ENCODE measurements at places on chromosomes 4 and X.

- peak; percentile 88 for DNase-seq
These were observed 254.5 kb upstream of the VEGFC start for GRCh38 chr4:177047070-177047850.

- no peak for DNase-seq
These were observed 40.7 kb upstream of the GPC3 start for GRCh38 chrX:134025986-134026545.

GRCh38 chr4:185383451-185383850 lies 12.3 kb downstream of the LRP2BP start:
- DNase-seq: no peak

GRCh38 chr4:53169695-53170617 lies 195.9 kb downstream of the SCFD2 start:
- no peak for DNase-seq

DNA sequence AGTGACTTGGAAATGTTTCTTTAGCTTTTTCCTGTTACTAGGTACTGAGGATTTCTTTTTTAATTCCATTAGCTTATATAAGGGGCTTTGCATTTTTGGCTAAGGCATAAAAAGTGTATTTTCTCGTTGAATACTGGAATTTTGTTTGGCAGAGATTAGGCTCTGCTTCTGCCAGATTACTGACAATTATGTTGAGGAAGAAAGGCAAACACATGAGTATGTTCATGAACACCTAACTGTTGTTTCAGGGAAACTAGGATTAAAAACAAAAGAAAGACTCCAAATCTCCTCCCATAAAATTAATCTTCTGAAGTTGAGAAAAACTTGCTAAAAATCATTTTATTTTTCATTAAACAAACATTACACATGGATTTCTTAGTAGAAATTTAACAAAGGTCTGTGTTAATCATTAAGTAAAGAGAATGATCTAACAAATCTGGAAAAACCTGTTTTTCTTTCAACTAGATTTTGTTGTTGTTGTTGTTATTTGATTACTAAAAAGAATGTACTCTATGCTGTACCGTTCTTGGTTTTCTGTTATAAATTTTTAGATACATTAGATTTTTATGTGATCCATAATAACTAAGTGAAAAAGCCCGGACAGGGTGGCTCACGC lies 43.3 kb upstream of the STAG2 start:
- DNase-seq: no peak

DNA sequence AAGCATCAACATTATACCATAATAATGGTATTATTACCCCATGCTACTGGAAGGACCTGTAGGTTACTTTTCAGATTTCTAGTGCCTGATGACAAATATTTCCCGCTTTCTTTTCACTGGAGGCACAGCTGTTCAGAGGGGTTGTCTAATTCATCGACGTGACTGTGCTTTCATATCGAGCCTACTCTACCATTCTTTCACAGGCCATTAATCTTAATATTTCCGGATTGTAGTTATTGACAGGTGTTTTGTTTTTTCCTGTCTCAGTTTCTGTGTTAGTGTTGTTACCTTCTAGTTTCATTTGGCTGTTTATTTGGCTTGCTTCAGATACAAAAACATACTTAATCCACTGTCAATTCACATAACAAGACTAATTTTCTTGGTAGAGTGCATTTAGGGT lies 330.9 kb downstream of the SPOCK3 start:
- no peak for DNase-seq

GRCh38 chr4:57442831-57443291 lies 332.7 kb upstream of the IGFBP7 start:
- peak; percentile 31 for DNase-seq

DNA sequence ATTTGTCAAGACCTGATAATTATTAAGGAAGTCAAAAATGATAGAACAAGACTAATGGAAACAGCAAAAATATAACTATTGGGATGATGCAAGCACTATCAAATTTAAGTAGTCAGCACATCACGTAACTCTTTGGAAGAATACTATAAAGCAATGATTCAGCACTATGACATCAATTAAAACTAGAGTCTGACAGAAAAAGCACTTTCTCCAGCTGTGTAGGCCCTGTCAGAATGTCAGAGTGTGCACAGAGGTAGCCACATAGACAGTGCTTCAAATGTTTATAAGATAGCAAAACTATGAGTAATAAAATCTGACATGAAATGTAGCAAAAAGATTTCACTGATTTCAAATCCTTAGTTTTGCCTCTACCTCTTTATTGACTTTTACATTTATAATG lies 1226.6 kb upstream of the ADGRL3 start:
- DNase-seq: peak; percentile 13

DNA sequence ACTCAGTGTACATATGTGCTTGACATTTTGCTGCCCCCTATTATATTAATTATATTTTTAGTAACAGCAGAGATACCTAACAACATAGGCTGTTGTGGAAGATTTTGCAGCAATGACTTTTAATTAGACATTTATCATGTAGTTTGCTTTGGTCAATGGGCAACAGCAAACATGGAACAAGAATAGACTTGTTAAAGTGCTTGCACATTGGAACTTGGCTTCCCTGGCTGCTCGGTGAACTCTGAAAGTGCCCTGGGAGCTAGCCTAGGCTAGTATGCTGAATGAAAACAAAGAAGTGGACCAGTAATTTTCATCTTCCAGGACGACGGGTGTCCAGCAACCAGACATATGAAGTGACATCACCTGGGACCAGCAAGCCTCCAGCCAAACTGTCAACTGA lies 1157.1 kb downstream of the ARAP2 start:
- no peak for DNase-seq

- DNase-seq: no peak
These were observed 17.6 kb downstream of the TBL1X start for GRCh38 chrX:9482408-9482807.

DNA sequence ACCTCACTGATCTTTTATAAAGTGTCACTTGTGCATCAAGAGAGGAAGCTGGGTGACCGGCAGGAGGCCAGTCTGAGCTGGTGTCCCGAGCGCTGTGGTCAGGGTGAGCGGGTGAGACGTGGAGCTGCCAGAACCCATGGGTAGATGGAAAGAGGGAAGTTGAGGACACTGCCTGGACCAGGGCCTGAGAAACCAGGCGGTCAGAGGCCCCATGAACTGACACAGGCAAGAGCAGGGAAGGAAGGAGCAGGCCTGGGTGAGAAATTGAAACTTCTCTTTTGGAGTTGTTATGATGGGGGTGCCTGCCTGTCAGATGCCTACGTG lies 192.6 kb downstream of the AFAP1 start:
- no peak for DNase-seq

DNA sequence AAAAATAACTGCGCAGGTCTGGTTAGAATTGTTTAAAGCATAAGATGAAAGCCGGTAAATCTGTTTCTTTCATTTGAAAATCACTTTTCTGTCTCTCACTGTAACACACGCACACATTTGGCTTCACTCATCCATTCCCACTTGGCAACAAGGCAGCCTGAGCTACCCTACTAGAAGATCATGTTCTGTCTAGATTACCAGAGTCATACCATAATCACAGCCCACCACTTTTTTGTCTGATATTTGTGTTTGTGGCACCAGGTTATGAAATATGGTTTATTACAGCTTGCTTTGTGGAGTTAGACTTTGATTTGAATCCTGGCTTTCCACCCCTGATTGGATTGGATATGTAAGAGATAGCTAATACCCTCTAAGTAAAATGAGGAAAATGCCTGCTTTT lies 2.2 kb downstream of the USO1 start:
- no peak for DNase-seq

GRCh38 chr4:1597021-1597931 lies 86.8 kb downstream of the FAM53A start:
- DNase-seq: no peak

- no peak for DNase-seq
These were observed 6.8 kb downstream of the ASB5 start for GRCh38 chr4:176262243-176262642.

- no peak for DNase-seq
These were observed 146.5 kb downstream of the IL1RAPL2 start for GRCh38 chrX:104712515-104712914.

GRCh38 chr4:140870427-140870826 lies 114.2 kb upstream of the TBC1D9 start:
- DNase-seq: no peak

DNA sequence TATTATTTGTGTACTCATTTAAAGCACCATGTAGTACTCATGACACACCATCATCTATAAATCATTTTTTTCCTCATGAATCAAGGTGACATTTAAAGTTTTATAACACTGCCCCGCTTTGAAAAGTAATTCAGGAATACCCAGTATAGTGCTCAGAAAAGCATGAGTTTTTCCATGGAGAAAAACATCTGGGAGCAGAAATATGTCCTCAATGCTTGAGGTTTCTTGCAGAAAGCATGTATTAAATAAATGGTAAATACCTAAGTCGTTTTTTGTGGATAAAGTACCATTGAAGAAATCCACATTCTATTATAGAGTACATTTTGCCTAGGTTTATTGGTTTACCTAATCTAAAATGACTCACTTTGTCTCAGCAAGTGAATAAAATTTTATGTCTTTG lies 66.2 kb downstream of the UBA6 start:
- DNase-seq: no peak

DNA sequence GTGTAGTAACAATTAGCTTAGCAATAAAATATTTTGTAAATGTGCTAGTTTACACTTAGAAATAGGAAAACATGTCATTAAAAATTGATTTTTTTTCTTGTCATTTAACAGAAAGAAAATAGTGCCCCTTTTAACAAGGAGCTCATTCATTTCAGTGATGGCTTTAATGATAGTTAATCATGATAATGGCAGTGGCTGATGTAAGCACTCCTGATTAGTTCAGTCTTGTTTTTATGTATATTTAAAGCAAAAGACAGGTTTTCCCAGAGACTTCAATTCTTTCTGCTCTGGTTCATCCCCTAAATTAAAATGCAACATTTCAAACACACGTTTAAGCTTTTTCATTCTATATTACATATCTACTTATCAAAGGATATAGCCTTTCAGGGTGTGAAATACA lies 1039.5 kb upstream of the PCDH7 start:
- DNase-seq: no peak

DNA sequence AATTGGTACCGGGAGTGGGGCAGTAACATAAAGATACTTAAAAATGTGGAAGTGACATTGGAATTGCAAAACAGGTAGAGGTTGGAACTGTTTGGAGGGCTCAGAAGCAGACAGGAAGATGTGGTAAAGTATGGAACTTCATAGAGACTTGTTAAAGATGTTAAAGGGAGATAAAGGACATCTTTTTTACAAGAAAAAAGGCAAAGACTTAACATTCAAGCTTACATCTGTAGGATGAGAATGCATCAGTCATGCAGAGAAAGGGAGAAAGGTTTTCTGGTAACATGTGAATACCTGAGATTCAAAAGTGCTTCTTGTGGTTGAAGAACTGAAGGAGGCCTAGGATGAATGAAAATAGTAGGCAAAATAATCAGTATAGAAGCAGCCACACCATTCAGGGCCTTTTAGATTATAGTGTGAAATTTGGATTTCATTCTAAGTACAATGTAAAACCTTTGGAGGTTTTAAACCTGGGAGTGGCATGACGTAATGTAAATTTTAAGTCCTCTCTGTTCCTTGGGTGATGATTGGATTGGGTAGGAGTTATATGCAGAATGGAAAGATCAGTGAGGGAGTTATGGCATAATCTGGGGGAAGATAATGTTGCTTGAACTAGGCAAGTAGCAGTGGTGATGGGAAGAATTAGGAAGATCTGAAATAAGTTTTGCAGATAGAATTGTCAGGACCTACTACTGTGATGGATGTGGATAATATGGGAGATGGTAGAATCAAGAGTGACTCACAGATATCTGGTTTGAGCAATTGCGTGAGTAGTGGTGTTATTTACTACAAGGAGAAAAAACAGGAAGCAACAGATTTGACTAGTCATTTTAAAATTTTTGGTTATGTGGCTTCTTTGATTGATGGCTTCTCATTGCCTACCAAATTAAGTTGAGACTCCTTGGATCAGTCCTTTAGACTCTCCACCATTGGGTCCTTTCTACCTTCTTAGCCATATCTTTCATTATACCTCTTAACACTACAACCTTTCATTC lies 138.7 kb downstream of the VSIG4 start:
- DNase-seq: no peak

GRCh38 chr4:90875791-90876190 lies 748.6 kb downstream of the CCSER1 start:
- DNase-seq: no peak

- peak; percentile 96 for DNase-seq
These were observed 21.6 kb downstream of the FABP2 start for GRCh38 chr4:119300101-119300978.

DNA sequence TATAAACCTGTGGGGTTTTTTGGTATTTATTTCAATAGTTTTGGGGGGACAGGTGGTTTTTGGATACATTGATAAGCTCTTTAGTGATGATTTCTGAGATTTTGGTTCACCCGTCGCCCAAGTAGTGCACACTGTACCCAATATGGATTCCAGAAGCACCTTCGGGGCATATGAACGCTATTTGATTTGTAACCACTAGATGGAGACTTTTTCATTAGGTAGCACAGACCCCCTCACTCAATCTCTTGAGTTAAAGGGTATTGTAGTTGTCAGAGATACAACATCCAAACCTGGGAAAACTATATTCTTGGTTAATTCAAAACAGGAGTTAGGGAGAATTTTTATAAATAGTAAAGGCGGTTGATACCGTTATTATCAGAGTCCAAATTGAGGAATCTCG lies 79.8 kb downstream of the SPANXN3 start:
- DNase-seq: no peak

GRCh38 chr4:48756689-48757220 lies 23.3 kb downstream of the FRYL start:
- no peak for DNase-seq

GRCh38 chrX:18036394-18036793 lies 175.3 kb upstream of the RAI2 start:
- peak; percentile 9 for DNase-seq
